Stimulated activated CD8-positive, alpha-beta memory T cell treated with anti-CD3 and anti-CD28 coated beads, Interleukin-2, amount 100 ng/mL, for 1 hour (primary cell): ENCODE measurements at places on chromosomes 1 and 21.

- DNase-seq: no peak
Measured at GRCh38 chr1:147837964-147838292, 64.7 kb upstream of the GJA8 start.

GRCh38 chr21:29181799-29182470, 51.5 kb downstream of the MAP3K7CL start:
- no peak for DNase-seq

- no peak for DNase-seq
Measured at GRCh38 chr1:65818966-65819365, 26.3 kb downstream of the PDE4B start.

DNA sequence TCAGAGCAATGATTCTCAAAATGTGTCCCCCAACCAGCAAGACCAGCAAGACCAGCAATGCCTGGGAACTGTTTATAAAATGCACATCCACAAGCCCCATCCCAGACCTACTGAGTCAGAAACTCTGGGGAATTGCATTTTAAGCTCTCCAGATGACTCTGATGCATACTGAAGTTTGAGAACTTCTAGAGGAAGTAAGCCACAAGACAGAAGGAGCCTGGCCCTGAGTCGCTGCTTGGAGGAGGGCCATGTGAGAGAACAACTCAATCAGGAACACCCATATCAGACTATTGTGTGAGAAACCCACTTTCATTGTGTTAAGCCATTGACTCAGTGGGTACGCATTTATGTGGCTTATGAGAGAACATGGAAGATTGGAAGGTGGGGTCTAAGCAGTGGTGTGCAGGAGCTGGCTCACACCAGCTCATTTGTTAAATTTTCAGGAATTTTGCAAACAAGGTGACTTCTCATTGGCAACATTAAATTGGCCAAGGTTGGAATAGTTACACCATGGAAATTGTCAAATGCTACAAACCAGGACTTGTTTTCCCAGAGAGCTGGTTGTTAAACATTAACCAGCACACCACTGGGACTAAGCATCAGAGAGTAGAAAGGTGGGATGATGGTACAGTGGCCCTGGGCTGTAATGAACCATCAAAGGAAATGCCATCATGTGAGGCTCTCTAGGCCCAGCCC, 38.9 kb downstream of the ATP1A1 start:
- no peak for DNase-seq

GRCh38 chr1:218494449-218494852, 149.3 kb downstream of the TGFB2 start:
- no peak for DNase-seq

GRCh38 chr1:240732390-240732789, 120.4 kb upstream of the GREM2 start:
- no peak for DNase-seq

GRCh38 chr1:244030481-244031040, 20.5 kb upstream of the ZBTB18 start:
- DNase-seq: no peak

GRCh38 chr21:45889256-45889655, 92.3 kb upstream of the COL6A1 start:
- no peak for DNase-seq

GRCh38 chr1:58577654-58578030, 590 bp upstream of the TACSTD2 start:
- no peak for DNase-seq

DNA sequence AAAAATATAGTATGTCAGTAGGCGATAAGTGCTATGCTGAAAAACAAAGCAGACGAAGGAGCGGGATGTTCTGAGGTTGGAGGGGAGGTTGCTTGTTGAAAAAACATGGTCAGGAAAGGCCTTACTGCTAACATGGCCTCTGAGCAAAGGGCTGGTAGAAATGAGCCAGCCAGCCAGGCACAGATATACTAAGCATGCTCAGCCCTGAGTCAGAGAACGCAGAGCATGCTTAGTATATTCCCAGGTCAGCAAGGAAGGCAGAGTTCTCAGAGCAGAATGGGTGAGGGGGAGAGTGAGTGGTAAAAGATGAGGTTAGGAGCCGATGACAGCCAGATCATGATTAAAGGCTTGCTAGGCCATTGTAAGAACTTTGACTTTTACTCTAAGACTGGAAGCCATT, 36.7 kb downstream of the ZBTB40 start:
- no peak for DNase-seq
